ENCODE measurements at places on chromosomes 13 and 19. TPM values are rescaled to one million over a fixed set of nuclear protein-coding genes. Genes with fewer than 3 reads are reported as not detected.

EVI5L gene
- 14.9 TPM for total RNA-seq

ZNF266 gene
- total RNA-seq: 12.6 TPM

CEACAM20 gene
- not detected for total RNA-seq

TTC9B gene
- total RNA-seq: not detected

GRCh38 chr13:37344056-37344455, 238.6 kb upstream of the CSNK1A1L start:
- no peak for DNase-seq
- no peak overlapping the region for H3K4me3 ChIP-seq
- no peaks in the 10 kb centered on the region for H3K36me3 ChIP-seq
- no peak overlapping the region for H3K27ac ChIP-seq
- no peaks in the 10 kb centered on the region for H3K27me3 ChIP-seq

GRCh38 chr13:46858776-46859175, 38.1 kb downstream of the HTR2A start:
- no peaks in the 10 kb centered on the region for H3K36me3 ChIP-seq
- H3K4me1 ChIP-seq: no peaks in the 10 kb centered on the region
- H3K27ac ChIP-seq: no peak overlapping the region
- no peak for DNase-seq

- H3K27me3 ChIP-seq: no peaks in the 10 kb centered on the region
- H3K36me3 ChIP-seq: no peaks in the 10 kb centered on the region
- no peak overlapping the region for H3K27ac ChIP-seq
- no peak for DNase-seq
- H3K4me1 ChIP-seq: no peaks in the 10 kb centered on the region
- H3K4me3 ChIP-seq: no peak overlapping the region
These were observed 24.0 kb downstream of the UTP14C start for GRCh38 chr13:52048516-52048915.

GRCh38 chr19:45607071-45608029, 5.3 kb upstream of the GPR4 start:
- no peaks in the 10 kb centered on the region for H3K36me3 ChIP-seq
- peaks cover 2% of the 10 kb centered on the region for H3K27me3 ChIP-seq
- H3K27ac ChIP-seq: peak overlapping the region; percentile 37
- peak overlapping the region; percentile 15 for H3K4me3 ChIP-seq
- no peaks in the 10 kb centered on the region for H3K4me1 ChIP-seq
- peak; percentile 66 for DNase-seq

DNA sequence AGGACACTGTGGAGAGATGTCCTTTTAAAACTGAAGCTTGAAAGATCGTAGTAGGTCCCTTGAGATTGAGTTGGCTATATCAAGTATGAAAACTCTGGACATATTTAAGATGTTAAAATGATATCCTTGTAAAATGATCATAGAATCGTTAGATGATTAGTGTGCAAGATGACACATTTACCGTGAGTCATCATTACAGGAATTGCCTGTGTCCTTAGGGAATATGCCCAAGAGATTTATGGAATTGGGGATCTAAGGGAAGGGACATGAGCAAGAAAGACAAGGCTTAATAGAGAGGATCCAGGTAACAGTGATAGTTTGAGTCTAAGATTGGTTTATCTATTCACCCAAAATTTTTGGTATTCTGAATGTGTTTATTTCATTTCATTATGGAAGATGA, 233.7 kb downstream of the GPC5 start:
- no peak overlapping the region for H3K27ac ChIP-seq
- no peak overlapping the region for H3K4me3 ChIP-seq
- no peak for DNase-seq
- H3K36me3 ChIP-seq: no peaks in the 10 kb centered on the region

DNA sequence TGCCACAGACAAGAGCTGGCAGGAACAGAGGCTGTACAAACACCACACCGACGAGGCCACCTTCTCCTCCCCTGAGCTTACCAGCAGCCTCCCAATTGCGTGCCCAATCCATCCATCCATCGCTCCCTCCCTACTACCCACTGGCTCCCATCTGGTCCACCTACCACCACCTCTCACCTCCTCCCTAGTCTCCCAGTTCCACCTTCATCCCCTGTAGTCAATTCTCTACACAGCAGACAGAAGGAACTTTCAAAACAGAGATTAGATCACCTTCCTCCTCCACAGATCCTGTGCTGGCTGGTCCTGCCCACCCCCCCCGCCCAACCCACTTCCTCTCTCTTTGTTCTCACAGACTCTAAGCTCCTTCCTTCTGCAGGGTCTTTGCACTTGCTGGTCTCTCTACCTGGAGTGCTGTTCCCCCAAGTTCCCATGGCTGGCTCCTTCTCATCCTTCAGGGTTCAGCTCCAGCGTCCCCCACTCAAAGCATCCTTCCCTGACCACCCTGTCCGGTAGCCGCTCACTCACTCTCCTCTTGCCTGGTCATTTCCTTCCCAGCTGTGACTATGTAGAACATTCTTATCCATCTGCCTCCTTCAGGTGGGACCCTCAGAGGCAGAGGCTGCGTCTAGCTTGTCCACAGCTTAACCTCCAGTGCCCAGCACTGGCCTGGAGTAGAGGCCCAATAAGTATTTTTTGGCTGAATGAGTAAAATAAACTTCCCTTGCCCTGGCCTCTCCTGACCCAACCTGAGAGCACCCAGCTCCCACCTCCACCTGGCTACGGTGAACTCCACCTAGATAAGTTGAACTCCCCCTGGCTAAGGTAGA, 23.0 kb downstream of the PIN1 start:
- DNase-seq: no peak
- H3K4me3 ChIP-seq: no peak overlapping the region
- H3K4me1 ChIP-seq: no peaks in the 10 kb centered on the region
- no peaks in the 10 kb centered on the region for H3K36me3 ChIP-seq
- H3K27ac ChIP-seq: no peak overlapping the region

GRCh38 chr19:54029301-54029700, 34.4 kb downstream of the VSTM1 start:
- no peaks in the 10 kb centered on the region for H3K36me3 ChIP-seq
- no peaks in the 10 kb centered on the region for H3K27me3 ChIP-seq
- H3K27ac ChIP-seq: no peak overlapping the region
- H3K4me3 ChIP-seq: no peak overlapping the region
